ENCODE measurements at places on chromosomes 2 and 18.

DNA sequence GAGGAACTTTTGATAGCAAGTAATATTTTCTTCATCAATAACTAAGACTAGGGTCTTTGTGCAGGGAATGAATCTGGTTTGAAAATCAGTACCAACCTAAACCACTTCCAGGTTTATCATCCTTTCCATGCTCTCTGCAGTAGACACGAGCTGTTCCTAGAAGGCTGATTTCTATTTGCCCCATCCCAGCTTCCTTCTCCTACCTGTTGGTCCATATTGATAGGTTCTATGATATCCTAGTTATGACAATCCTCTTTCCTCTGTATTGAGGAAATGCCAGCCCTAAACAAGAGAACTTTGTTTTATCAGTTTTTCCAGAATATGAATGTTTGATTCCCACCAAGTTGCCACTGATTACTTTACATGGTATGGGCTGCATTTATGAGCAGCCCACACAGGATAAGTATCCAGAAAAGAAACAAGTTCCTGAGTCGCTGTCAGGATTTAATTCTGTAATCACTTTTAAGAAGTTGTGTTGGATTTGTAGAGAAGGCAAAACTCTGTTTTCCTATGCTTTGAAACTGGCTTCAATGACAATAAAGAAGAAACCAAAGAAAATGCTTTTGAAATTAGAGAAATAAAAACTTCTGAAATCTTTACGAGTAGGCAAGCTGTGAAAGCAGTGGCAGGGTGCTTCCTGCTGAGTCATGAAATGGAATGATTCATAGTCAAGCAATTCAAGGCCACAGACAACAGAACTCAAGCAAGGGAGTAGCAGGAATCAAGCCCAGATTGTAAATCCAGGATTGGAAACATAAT, 37.3 kb upstream of the TANK start:
- peak; percentile 96 for DNase-seq

- DNase-seq = no peak
Measured at GRCh38 chr18:7889515-7889914, 322.4 kb downstream of the PTPRM start.

DNA sequence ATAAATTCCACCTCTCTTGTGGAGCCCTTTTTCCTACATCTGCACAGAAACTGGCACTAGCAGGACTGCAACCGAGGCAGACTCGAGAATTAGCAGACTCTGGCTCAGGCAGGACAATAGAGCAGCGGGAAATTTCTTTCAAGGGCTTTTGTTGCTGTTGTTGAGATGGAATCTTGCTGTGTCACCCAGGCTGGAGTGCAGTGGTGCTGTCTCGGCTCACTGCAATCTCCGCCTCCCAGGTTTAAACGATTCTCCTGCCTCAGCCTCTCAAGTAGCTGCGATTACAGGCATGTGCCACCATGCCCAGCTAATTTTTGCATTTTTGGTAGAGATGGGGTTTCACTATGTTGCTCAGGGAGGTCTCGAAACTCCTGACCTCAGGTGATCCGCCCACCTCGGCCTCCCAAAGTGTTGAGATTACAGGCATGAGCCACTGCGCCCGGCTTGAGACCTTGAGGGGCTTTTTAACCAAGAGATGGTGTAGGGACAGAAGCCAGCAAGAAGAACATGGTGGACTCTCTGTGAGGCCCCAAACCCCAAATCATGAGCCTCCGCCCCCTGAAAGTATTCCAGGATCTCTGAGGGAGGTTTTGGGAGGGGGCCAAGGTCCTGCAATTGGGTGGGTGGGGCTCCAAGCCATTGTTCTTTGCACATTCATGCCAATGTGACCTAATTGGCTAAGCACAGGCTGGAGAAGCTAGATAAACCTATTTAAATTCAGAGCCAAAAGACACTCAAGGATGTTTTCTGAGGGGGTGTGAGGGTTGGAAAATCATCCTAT, 68.4 kb upstream of the MSH2 start:
- DNase-seq = no peak

- DNase-seq = peak; percentile 86
Measured at GRCh38 chr18:22432657-22433137, 15.0 kb upstream of the CTAGE1 start.

GRCh38 chr2:120290737-120291136, 38.1 kb downstream of the RALB start:
- DNase-seq = no peak

DNA sequence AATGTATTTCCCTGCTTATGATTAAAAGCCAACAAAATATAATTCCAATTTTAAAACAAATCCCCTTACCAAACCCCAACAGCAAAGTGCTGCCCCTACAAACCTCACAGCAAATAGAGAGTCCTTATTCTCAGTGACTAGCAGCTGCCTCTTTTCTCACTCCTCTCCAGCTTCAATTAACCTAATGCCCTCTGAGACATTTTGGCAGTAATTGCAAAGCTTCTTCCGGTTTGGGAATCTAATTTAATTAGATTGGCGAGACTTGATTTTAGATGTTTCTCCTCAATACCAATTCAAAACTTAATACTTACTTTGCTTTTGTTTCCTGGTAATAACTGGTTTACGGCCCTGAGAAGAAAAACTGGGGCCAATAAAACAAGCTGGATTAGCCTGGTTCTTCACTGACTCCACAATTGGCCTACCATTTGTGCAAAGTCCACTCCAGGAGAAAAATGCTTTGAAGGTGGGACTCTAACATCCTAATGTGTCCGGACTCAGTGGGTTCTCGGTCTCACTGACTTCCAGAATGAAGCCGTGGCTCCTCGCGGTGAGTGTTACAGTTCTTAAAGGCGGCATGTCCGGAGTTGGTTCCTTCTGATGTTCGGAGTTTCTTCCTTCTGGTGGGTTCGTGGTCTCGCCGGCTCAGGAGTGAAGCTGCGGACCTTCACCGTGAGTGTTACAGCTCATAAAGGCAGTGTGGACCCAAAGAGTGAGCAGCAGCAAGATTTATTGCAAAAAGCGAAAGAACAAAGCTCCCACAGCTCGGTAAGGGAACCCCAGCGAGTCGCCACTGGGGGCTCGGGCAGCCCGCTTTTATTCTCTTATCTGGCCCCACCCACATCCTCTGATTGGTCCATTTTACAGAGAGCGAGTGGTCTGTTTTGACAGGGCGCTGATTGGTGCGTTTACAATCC, 52.8 kb downstream of the SLC35F5 start:
- DNase-seq = no peak
